SJCRH30 (cell line): ENCODE measurements at places on chromosomes 3 and 15.

DNA sequence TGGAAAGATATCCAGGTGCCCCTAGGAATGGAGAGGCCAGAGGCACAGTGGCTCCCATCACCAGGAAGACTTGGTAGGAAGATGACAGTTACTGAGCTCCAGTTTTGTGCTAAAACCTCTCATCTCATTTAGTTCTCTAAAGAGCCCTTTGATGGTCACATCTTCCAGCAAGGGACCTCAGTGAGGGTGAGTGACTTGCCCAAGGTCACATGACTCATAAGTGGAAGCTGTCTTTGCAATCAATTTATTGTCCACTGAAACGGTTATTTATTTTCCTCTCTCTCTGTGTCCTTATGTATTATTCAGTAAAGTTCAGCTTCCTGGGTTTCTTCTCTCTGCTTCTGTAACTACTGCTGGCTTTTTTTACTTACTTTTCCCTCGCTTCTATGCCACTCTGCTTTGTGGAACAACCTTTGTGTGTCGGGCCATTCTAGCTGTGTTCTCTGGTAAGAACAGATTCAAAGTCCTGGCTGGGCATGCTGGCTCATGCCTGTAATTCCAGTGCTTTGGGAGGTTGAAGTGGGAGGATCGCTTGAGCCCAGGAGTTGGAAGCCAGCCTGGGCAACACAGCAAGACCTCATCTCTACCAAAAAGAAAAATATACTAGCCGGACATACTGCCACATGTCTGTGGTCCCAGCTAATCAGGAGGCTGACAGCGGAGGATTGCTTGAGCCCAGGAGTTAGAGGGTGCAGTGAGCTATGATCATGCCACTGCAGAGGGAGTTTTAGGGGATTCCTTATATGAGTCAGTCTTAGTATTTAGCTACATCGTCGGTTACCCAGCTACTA is 55.9 kb downstream of the PDIA5 start:
- DNase-seq, result no peak

- DNase-seq, result no peak
Observed at GRCh38 chr3:194998948-194999347, 272.0 kb downstream of the XXYLT1 start.

GRCh38 chr15:45168286-45168685 is 19.5 kb downstream of the SHF start:
- DNase-seq, result no peak

- peak; percentile 96 for DNase-seq
Observed at GRCh38 chr3:53347261-53348064, at the start of gene DCP1A. TSS of gene DCP1A (minus strand) at chr3:53347543. CDS start at chr3:53347517, 26 bp downstream.

DNA sequence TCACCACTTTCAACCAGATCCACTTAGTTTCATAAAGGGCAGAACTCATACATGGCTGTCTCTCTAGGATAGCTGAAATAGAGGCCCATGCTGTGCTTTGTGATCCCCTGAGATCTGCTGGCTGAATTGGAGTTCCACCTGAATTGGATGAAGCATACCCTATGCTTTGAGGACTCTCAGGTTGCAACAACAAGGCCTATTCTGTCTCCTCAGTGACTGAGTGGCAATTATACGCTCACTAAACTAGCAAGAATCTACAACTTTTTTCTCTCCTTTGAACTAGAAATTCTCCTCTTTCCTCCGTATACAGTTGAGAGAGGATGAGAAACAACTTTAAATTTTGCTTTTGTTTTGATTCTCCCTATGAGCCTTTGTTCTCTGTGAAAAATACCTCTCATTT is 348.7 kb downstream of the LSAMP start:
- no peak for DNase-seq

GRCh38 chr3:151269631-151270030 is 8.7 kb downstream of the P2RY14 start:
- DNase-seq, result no peak

GRCh38 chr3:81702126-81702525 is 59.3 kb downstream of the GBE1 start:
- no peak for DNase-seq

DNA sequence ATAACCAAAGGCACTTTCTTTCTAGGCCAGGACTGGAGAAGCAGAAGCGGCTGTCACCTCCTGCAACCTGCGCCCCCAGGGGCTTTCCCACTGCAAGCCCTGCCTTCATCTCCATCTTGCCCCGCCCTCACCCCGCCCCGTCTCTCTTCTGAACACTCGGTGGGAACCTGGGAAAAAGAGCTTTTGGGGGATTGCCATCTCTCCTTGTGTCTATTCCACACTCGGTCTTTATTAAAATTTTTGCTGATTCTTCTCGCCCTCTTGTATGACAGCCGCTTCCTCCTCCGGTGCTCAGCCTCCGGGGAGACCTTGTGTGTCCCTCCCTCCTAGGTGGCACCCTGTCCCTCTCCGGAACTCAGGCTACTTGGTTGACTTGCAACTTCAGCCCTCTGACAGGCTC is 41.9 kb upstream of the SPESP1 start:
- peak; percentile 17 for DNase-seq

GRCh38 chr3:185896636-185897035 is 41.2 kb downstream of the TRA2B start:
- no peak for DNase-seq

DNA sequence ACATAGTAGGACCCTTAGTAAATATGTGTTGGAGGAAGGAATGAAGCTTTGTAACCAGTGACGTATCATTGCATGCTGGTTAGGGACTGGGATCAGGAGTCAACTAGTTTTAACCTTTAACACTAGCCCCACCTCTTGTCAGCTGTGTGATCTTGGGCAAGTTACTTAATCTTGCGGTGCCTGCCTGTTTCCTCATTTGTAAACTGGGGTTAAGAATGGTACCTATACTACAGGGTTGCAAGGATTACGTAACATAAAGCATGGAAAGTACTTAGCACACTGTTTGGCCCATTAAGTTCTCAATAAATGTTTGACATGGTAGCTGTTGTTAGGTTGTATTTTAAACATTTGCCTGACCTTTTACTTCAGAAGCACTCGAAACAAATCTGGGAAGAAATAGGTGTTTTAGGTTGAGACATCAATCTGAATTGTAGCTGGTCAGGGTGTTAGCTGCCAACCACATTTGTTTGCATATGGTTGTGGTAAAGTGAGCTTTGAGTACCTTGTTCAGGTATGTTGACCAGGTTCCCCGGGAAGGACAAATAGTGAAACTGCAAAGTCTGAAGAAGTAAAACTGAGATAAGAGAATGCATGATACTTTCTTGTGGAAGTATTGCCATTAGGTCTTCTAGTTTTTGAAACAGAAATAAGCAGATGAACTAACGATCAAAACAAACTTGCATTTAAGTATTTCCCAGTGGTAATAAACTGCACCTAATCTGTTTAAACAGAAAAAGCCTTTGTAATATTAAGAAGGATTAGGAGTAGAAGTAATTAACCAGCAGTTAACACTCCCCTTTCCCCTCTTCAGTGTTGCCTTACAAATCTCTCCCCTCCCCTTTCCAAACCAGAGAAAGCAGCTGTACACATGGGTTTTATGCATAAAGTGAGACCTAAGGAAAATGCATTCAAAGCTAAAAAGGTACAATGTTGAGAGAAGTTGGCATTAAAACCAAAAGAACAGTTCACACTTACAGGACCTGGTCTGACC is 25.8 kb upstream of the SCAANT1 start:
- no peak for DNase-seq

DNA sequence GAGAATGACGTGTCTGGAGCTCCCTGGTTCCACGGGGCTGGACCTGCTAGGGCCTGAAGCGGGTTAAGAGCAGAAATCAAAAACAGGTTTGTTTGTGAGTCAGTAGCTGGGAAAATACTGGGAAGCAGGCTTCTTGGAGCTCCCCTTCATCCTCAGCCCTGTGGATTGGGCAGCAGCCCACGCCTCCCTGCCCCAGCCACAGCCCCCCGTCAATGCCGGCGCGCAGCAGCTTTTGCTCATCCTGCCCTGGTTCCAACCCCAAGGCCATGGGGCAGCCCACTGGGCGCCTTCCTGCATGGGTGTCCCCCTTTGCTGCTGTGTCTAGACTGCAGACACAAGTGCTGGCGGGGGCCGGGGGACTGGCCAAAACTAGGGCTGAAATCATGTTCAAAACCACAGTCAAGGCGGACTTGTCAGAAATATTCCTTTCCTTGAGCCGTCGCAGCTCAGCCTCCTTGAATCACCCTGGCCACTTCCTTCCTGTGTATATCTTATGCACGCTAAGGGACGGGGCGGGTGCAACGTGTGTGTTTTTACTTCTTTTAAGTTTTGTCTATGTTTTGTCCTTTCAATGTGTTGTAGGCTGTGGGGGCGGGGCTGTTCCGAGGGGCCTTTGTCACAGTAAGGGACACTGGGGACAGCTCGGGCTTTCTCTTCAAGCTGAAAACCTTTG is 108.1 kb downstream of the KLF13 start:
- DNase-seq, result no peak

DNA sequence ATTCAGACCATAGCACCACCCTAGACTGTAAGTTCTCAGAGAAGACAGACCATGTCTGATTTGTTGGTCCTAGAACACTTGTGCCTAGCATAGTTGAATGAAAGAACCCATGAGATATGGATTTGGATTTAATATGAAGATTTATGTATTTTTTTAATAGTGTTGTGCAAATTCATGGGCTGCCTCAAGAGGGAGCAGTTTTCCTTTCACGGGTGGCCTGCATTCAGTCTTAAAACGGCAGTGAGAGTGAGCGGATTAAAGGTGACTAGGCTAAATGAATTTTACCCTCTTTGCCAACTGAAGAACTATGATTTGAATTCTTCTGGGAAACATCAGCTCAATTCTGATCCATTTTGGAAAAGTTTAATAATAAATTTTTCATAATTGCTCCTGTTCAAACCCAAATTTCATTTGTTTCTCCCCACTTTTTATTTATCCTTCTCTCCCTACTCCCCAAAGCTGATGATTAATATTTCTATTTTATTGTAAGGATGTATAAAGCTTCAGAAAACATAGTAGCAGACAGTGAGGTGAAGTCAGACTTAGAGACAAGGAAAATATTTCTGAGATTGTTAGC is 67.3 kb downstream of the MORC1 start:
- DNase-seq, result peak; percentile 53

- DNase-seq, result peak; percentile 19
Observed at GRCh38 chr3:10703875-10704274, 112.2 kb upstream of the SLC6A11 start.

GRCh38 chr3:54202651-54203248 is 80.4 kb downstream of the CACNA2D3 start:
- DNase-seq, result no peak

GRCh38 chr3:12280357-12280806 is 8.5 kb upstream of the PPARG start:
- no peak for DNase-seq

- DNase-seq, result no peak
Observed at GRCh38 chr3:99119385-99119784, 217.9 kb upstream of the DCBLD2 start.

GRCh38 chr3:74532446-74532845 is 82.0 kb downstream of the CNTN3 start:
- DNase-seq, result no peak

- DNase-seq, result no peak
Observed at GRCh38 chr3:171267104-171267503, 193.1 kb downstream of the TNIK start.

GRCh38 chr15:71549697-71550096 is 260.7 kb upstream of the NR2E3 start:
- DNase-seq, result no peak

- no peak for DNase-seq
Observed at GRCh38 chr3:61354604-61355003, 103.4 kb upstream of the FHIT start.

- no peak for DNase-seq
Observed at GRCh38 chr3:16050641-16051467, 123.6 kb upstream of the GALNT15 start.

- peak; percentile 12 for DNase-seq
Observed at GRCh38 chr15:93803421-93804152, 427.8 kb upstream of the MCTP2 start.

- no peak for DNase-seq
Observed at GRCh38 chr3:66439666-66440344, 61.0 kb downstream of the LRIG1 start.

DNA sequence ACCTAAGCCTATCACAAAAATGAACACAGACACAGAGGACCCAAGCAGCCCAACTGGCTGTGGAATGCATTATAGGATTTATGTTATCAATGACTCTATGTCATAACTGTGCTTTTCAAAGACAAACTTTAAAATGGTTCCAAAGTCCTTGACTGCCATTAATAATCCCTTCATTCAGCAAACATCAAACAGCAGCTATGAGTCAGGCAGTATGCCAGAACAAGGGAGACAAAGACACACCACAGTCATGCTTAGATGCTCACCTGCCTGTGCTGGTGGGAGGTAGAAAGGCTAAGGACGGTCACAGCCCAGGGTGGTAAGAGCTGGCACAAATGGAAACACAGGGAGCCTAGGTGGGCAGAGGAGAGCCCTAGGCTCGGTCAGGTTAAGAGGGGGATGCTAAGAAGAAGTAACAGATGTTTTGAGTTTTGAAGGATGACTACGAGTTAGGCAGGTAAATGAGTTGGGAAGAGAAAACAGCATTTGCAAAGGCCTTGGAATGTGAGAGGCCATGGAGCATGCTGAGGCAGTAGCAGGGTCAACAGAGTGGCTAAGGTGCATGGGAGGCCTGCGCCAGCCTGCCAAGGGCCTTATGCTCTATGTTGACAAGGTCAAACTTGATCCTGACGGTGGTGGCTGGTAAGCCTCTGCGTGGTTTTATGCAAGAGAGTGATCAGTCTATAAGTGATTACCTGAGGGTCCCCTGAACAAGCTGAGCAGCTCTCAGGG is 23.0 kb downstream of the NMNAT3 start:
- DNase-seq, result no peak

- no peak for DNase-seq
Observed at GRCh38 chr15:69459066-69459465, 6.4 kb downstream of the RPLP1 start.

GRCh38 chr3:40299130-40299720 is 10.3 kb upstream of the EIF1B start:
- DNase-seq, result no peak

DNA sequence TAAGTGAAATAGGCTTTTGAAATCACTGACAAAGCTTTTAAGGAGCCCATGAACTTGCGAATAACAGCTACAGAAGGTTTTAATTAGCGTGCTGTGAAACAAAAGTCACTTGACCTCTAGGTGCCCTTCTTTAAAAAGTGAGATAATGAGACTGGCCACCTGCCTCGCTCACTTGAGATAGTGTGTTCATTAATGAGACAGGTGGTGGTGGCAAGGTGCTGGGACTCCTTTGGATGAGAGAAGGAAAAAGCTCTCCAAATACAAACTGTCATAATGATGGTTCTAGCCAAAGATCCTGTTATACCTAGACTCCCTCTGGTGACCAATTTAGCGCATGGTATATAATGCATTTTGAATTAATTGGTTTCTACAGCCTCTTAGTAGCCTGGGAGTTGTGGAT is 22.7 kb upstream of the IREB2 start:
- no peak for DNase-seq

- no peak for DNase-seq
Observed at GRCh38 chr3:161498259-161498921, 1.8 kb downstream of the OTOL1 start.

- peak; percentile 74 for DNase-seq
Observed at GRCh38 chr3:185959609-185960521, 22.1 kb upstream of the TRA2B start.

GRCh38 chr3:109902549-109902948 is 565.2 kb upstream of the DPPA4 start:
- no peak for DNase-seq
